ENCODE measurements at places on chromosomes 1 and 21.
A peak's percentile ranks its signal among the peaks of the same experiment; 100 is the strongest.

- no peak for DNase-seq
Observed at GRCh38 chr1:170071378-170071777, 3.1 kb downstream of the KIFAP3 start.

DNA sequence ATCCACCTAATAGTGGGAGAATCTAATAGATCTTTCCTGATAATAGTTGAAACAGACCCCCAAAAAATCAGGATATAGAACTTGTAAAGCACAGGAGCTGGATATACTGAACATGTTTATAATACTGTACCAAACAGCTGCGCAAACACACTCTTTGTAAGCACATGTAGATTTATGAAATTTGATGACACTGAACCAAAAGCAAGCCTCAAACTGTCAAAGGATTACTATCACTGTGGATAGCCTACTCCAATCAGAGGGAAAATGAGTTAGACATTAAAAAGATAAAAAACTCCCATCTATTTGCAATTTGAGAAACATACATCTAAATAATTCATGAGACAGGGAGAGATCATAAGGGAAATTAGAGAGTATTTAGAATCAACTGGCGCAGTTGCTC is 26.1 kb downstream of the RCAN3 start:
- no peak for DNase-seq

DNA sequence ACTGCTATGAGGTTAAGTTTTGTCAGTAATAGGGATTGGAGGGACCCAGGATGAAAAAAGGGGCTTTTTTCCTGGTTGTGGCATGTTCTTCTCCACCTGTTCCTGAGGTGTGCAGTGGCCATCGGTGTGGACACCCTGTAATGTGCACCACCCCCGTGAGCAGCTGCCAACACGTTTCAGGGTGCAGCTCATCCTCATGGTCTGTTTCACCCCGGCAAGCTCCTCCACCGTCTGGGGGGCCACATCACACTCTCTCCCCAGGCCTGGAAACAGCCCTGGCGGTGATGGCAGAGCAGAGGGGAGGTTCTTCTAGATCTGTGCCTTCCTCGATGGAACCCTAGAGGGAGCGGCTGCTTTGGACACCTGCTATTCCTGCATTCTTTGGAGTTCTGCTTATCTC is 435.4 kb downstream of the MATN1 start:
- no peak for DNase-seq

DNA sequence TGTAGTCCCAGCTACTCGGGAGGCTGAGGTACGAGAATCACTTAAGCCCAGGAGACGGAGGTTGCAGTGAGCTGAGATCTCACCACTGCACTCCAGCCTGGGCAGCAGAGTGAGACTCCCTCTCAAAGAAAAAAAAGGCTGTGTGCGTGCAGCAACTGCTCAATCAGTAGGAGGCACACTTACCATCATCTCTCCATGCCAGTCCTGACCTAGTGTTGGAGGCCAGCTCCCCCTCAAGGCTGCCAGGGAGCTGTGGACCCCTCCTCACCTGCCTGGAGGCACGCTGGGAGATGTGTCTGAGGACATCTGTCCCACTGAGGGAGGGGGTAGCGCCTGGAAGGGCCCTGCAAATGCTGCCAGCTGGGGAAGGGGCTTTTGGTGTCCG is 11.9 kb downstream of the RPS6KA1 start:
- no peak for DNase-seq

DNA sequence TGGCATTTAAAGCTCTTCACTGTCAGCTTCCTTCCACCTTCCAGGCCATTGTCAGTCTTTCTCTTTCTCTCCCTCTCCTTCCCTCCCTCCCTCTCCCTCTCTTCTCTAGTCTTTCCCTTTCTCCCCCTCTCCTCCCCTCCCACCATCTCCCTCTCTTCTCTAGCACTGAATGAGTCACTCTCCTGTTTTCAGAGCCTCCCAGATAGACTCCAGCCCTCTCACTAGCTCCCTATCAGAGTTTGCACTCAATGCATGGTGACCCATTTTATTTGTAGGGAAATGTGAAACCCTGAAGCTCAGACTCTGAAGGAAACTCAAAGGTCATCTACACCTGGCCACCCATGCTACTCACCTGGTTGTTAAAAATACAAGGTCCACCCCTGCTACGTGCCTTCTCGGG is 4.4 kb upstream of the MATN1 start:
- peak; percentile 68 for DNase-seq

- DNase-seq, result peak; percentile 58
Observed at GRCh38 chr1:28591708-28592320, at the start of gene RAB42. RAB42 (plus strand) TSS chr1:28592265; CDS start chr1:28592512, 247 bp downstream.

- no peak for DNase-seq
Observed at GRCh38 chr1:63980740-63981407, 207.1 kb downstream of the ROR1 start.

All from hepatocyte (in vitro differentiated cells).